Stimulated activated CD8-positive, alpha-beta memory T cell treated with anti-CD3 and anti-CD28 coated beads, Interleukin-15, amount 100 ng/mL, for 48 hours (primary cell): ENCODE measurements at places on chromosomes 7 and 10.

DNA sequence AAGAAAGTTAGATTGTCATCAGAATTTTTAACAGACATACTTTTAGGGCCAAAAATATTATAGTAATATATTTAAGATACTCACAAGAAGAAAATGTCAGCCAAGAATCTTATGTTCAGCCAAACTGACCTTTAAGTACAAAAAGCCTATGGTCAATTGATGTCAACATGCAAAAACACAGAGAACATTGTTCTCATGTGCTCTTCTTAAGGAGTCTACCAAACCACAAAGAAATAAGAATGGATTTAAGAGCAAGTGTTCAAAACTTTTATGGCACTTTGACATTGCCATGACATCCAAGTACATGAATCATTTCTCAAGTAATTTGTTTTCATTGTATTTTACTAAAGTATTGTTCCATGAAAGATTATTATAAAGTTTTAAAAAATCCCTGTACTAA lies 180.4 kb downstream of the TMEM26 start:
- DNase-seq, result no peak

GRCh38 chr7:136555933-136556332 lies 312.5 kb upstream of the CHRM2 start:
- DNase-seq, result no peak

- no peak for DNase-seq
These were observed 87.0 kb downstream of the VIPR2 start for GRCh38 chr7:159057647-159058046.

DNA sequence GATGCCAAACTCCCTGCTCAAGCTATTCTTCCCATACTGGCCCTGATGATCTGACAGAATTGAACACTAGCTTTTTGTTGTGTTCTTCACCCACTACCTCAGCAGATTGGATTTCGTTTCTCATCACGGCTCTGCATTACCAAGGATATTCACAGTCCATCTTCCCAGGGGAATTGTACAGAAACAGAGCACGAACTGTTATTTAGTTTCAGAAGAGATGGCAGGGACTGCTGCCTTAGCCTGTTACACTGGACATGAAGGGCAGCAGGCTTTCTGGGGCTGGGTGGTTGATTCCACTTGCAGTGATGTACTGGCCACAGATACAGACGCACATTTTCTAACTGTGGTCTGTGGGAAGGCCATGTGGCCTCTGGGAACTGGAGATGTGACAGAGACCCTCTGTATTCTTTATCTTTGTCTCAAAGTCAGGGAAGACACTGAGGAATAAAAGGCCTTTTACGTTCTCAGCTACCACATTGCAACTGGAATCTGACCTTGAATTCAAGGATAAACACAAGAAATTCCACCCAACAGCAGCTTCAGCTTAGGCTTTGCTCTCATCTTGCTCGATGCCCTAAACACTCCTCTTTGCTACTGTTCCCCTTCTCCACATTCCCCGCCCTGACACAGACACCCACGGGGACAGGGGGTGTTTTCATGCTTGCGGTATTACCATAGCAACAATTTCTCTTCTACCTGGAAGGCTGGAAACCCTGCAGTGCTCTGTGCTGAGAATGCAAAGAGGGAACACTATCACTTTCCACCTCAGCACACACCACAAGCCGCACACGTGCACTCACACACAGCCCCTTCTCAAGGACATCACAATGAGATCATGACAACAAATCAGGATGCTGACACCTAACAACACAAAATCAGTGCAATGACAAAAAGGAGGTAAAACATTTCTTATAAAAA lies 81.7 kb downstream of the RNF216 start:
- DNase-seq, result peak; percentile 68

DNA sequence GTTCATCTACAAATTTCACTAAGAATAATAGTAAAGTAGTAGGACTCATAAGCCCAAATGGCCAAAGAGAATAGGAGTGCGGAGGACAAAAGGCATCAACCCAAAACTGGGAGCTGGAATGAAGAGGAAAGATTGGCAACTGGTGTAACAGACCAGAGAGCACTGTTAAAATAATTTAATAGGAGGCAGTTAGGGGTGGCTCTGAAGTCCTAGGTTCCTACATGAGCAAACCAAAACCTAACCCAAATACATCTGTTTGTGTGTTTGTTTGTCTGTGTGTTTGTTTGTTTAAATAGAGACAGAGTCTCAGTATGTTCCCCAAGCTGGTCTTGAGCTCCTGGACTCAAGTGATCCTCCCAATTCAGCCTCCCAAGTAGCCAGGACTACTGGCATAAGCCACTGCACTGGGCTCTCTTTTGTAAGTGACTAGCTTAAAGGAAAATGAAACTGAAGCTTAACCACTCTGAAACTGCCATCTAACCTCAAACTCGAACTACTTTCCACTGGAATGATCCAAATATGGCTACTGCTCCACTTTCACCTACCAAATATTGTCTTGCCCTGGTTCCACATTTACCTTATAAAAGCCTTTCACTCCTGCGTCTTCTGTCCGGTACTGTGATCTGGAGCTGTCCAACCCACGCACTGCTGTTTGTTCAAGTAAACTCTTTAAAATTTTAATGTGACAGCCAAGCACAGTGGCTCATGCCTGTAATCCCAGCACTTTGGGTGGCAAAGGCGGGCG lies 94.9 kb downstream of the AKR1D1 start:
- DNase-seq, result no peak

DNA sequence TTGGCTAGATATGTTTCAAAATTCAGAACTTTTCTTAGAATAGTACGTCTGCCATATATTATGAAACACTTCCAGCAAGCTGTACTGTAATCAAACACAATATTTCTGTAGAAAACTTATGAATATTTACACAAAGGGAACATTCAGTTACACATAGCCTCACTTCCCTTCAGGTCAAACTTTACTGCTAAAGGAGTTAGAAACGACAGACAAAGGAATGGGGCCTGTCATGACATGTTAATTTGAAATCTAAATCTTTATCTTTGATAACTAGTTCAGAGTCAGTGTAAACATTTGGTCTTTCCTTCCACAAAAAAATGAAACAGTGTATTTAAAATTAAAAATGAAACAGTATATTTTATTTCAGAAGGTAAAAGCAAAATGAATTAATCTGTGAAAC lies 1.0 kb upstream of the CROT start:
- DNase-seq, result no peak

DNA sequence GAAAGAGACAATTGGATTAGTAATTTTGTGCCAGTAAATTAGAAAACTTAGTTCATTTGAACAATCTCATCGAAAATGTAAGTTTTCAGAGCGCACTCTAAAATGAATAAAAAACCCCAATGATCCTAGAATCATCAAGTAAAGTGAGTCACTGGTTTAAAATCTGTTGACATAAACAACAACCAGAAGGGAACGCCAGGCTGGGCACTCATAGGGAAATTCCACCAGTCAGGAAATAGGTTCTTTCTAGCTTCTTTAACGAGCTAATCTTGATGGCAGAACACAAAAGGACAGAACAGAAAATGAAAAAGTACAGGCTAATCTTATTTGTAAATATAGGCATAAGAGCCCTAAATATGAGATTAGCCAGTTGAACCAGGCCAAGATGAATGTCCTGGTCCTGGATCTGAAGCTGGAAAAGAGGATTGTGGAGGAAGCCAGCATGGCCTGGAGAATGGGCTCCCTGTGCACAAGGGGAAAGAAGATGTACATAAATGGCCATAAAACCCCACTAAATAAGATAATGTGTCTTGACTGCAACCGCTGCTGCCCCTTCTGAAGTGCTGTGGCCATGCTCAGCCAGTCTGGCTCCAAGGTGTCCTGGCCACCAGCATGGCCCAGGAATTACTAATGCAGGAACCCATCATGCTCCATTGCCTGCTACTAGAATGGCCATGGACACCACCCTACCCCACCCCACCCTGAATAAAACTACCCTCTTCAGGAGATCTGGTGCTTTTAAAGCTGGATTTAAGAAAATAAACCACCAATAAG lies 114.0 kb downstream of the WDFY4 start:
- no peak for DNase-seq

DNA sequence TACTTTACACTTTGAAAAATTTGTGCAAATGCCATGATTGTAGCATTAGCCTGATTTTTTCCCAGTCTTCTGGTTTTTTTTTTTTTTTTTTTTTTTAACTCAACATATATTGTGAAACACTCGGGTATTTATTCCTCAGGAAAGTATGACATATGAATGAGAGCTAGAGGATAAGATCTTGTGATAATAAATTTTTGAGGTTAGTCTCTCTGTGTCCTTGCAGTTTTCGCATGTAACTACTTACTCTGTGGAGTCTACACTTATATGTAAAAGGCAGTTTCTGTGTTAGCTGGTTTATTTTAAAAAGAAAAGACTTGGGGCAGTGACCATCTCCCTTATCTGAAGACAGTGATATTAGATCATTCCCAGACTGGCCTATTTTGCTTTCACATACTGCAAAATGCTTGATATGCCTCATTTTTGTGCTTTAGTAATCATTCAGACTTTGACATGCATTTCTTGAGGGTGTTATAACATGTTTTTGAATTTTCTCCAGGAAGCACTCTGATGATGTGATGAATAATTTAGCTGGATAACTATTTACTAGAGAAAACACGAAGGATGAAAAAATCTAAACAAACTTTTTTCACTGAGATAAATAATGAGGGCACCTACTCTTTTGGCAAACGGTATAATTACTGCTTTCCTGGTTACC lies 371.0 kb downstream of the NRG3 start:
- no peak for DNase-seq

GRCh38 chr10:61860964-61861758 lies 40.3 kb upstream of the ARID5B start:
- DNase-seq, result no peak

GRCh38 chr7:50246551-50246950 lies 58.0 kb upstream of the IKZF1 start:
- DNase-seq, result no peak

DNA sequence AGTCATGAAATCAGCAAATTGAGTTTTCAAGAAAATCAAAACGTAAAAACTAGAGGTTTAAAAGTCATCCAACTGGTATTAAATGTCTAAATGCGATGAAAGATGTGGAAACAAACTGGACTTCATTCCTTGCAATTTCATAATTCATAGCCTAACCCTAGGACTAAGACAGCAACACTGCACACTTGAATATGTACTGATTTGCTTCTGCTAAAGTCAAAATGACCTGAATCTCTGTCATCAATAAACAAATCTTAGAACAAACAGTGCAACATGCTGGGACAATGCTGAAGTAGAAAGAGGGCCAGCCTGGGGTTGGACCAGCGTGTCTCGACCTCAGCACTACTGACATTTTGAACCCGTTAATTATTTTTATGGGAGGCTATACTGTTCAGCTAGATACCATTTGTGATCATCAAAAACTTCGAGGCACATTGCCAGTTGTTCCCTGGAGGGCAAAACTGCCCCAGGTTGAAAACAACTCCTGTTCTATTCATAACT lies 47.1 kb downstream of the MYOF start:
- no peak for DNase-seq

GRCh38 chr10:76451911-76452310 lies 1020.5 kb downstream of the LRMDA start:
- DNase-seq, result no peak

DNA sequence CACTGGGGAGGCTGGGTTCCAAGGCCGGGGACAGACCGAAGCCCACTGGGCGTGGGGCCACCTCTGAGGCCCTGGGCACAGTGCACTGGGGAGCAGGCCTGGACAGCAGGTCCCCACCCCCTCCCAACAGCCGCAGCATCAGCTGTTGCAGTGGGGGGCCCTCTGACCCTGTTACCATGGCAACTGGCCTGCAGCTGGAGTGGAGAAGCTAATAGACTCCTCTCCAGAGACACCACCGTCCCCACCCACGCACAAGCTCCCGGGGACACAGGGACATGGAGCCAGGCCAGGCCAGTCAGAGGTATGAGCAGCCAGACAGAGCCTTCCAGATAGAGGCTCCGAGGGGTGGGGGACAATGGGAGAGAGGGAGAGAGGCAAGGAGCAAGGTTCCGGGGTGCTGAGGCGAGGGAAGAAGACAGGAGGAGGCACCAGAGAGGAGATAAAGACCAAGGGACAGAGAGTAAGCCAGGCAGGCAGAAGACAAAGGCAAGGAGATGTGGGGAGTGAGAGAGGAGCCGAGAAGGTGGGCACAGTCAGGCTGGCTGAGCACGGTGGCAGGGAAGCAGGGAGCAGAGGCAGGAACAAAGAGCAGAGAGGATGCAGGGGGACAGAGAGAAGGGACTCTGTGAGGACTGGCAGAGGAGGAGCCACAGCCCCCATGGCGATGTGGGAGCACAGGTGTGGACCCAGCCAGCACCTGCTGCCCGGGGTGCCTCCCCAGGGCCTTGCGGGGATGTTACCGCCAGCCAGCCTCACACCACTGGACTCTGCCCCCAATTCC lies 6.7 kb downstream of the KCNH2 start:
- DNase-seq, result no peak

- DNase-seq, result no peak
These were observed 135.2 kb upstream of the C1QL3 start for GRCh38 chr10:16656895-16657294.

GRCh38 chr7:149633976-149634945 lies 136.7 kb upstream of the ZNF746 start:
- no peak for DNase-seq

DNA sequence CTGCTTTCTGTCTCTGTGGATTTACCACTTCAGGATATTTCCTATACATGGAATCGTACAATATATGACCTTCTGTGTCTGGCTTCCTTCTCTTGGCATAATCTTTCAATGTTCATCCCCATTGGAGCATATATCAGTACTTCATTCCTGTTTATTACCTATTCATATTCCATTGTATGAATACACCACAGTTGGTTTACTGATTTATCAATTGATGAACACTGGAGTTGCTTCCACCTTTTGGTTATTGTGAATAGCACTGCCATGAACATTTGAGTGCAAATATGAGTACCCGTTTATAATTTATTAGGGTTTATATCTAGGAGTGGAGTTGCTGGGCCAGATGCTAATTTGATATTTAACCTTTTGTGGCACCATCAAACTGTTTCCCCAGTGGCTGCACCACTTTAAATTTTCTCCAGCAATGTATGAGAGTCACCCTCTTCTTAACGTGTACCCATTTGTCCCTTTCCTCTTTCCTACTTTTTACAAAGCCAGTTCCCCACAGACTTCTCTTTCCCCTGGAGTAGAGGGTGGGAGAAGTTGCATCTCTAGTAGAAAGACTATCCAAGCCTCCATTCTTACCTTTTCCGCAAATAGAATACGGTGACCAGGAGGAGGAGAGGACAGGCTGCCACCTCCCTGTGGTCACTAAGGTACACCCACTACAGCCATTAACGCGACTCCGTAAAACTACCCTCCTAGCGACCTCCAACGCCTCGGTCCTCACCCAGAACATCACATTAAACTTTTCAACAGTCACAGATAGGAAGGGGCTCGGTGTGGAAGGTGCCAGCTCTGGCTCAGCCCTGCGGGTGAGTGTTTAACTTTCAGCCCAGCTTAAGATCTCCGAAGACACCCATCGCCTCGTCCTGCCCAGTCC lies 25.6 kb downstream of the SCD start:
- no peak for DNase-seq

DNA sequence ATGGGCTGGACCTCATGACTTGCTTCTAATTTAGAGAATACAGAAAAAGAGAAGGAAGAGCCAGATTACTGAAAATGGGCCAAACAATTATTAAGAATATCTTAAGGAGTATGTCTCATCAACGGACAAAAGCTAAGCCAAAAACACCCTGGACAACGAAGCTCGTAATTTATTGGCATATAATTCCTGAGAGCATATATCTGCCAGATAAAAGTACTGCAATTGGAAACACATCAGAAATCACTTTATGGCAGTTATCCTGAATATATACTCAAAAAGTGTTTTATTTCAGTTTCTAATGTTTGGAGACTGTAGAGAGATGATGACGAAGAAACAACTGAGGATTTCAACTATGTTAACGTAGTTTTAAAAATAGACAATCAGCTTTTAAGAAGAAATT lies 211.8 kb downstream of the CSTF2T start:
- no peak for DNase-seq

- no peak for DNase-seq
These were observed 695.6 kb upstream of the IGFBP3 start for GRCh38 chr7:46616636-46617035.
